ENCODE measurements at places on chromosomes 5 and 9.

- no peak for DNase-seq
Measured at GRCh38 chr5:107426209-107426608, 244.5 kb downstream of the EFNA5 start.

DNA sequence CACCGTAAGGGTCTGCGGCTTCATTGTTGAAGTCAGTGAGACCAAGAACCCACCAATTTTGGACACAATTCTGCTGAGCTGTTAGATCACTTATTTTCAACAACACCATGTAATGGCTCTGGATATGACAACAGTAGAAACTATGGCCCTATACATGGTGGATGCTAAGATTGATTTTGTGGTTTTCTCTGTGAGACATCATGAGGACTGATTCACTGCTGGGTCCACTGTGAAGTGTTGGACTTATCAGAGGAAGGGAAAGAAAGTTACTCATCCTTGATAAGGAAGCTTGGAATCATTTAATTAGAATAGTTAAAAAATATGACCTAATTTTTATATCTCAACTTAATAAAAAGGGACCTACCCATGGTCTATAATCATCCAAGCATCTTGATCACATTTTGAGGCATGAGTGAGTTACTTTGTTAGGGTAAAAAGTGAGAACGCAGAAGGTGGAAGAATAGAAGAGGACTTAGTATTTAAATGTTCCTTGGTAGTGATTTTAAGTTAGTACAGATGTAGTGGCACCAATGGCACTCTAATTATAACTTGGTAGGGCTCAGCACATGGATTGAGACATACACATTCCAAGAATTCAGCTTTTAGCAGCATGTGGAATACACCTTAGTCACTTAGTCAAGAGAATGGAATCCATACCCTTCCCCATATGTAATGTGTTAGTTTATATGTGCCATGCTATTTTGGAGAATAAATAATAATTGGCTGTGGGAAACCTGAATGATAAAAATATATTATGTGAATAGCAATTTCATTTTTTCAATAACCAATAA is 123.5 kb upstream of the CD180 start:
- DNase-seq, result no peak

GRCh38 chr5:137808503-137809135 is 54.5 kb upstream of the HNRNPA0 start:
- DNase-seq, result no peak

- DNase-seq, result no peak
Measured at GRCh38 chr5:172943906-172944305, 15.3 kb upstream of the RPL26L1 start.
